ENCODE measurements at places on chromosomes 13 and 19. TPM values are rescaled to one million over a fixed set of nuclear protein-coding genes. Genes with fewer than 3 reads are reported as not detected.
A peak's percentile ranks its signal among the peaks of the same experiment; 100 is the strongest.

The GRK1 gene
- 0.79 TPM for total RNA-seq

The KLK15 gene
- total RNA-seq, result not detected

The TSC22D1 gene
- total RNA-seq, result 118 TPM

The FBXO27 gene
- 19.6 TPM for total RNA-seq

The AMER2 gene
- total RNA-seq, result not detected

GRCh38 chr13:62292714-62293480, 877.2 kb upstream of the PCDH20 start:
- no peak overlapping the region for H3K27ac ChIP-seq
- no peak overlapping the region for H3K4me3 ChIP-seq
- no peaks in the 10 kb centered on the region for H3K4me1 ChIP-seq
- DNase-seq, result no peak
- H3K27me3 ChIP-seq, result no peaks in the 10 kb centered on the region
- no peaks in the 10 kb centered on the region for H3K36me3 ChIP-seq

GRCh38 chr13:97921176-97921816, 32.2 kb upstream of the IPO5 start:
- H3K4me3 ChIP-seq, result no peak overlapping the region
- no peak for DNase-seq
- no peaks in the 10 kb centered on the region for H3K36me3 ChIP-seq
- H3K27me3 ChIP-seq, result no peaks in the 10 kb centered on the region

- peaks cover 18% of the 10 kb centered on the region for H3K4me1 ChIP-seq
- H3K36me3 ChIP-seq, result peaks cover 16% of the 10 kb centered on the region
- H3K27ac ChIP-seq, result peak overlapping the region; percentile 97
Observed at GRCh38 chr13:51453959-51454703, 1.3 kb upstream of the INTS6 start.

- H3K27ac ChIP-seq, result no peak overlapping the region
- no peaks in the 10 kb centered on the region for H3K36me3 ChIP-seq
- peaks cover 25% of the 10 kb centered on the region for H3K4me1 ChIP-seq
- peaks cover 72% of the 10 kb centered on the region for H3K27me3 ChIP-seq
Observed at GRCh38 chr19:46488551-46488950, 7.1 kb downstream of the PNMA8B start.

DNA sequence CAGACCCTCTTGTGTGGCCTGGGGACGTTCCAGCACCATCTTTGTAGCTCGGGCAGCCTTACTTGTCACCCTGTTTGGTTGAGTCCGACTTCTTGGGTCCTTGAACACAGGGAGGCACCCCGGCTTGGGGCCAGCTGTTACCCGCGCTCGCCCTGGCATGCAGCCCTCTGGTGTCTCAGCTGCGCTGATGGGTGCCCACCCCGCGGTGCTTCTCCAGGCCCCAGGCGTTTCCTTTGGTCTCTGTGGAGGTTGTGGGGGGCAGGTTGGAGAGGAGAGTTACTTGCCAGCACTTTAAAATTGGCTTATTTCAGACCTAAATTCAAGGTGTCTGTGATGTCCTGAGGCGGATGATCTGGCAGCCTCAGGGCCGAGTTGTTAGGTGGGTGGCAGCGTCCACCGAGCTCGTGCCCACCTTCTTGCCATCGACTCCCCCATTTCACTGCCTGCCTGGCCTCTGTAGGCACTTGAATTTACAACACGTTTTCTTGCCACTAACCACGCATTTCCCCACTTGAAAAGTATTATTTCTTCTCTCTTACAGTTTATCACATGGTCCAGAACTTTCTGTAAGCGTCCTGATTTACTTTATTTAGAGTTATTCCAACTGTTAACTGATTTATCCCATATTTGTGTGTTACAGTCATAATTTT, 16.9 kb downstream of the UBAC2 start:
- H3K27ac ChIP-seq, result peak overlapping the region; percentile 29
- H3K27me3 ChIP-seq, result no peaks in the 10 kb centered on the region
- H3K4me3 ChIP-seq, result no peak overlapping the region

DNA sequence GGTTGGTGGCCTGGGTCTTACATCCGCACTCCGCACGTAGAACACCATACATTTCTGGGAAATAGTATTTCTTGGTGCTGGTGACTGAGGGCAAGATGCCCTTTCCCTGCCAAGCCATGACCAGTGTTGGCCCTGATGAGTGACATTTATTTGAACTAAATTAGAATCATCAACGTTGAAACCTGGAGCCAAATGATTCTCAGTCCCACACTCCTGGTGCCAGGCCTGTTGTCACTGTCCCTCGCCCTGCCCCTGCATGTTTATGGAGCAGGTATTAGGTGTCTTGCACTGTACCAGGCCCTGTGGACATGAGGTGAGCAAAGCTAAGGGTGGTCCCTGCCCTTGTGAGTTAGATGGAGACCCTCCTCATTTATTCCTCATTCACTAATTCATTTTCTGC, 5.8 kb downstream of the CHST8 start:
- no peak for DNase-seq
- peaks cover 78% of the 10 kb centered on the region for H3K27me3 ChIP-seq
- no peak overlapping the region for H3K4me3 ChIP-seq
- peaks cover 9% of the 10 kb centered on the region for H3K4me1 ChIP-seq
- no peaks in the 10 kb centered on the region for H3K36me3 ChIP-seq

GRCh38 chr13:98834254-98834960, 81.9 kb upstream of the SLC15A1 start:
- H3K4me3 ChIP-seq, result no peak overlapping the region
- H3K27me3 ChIP-seq, result no peaks in the 10 kb centered on the region
- H3K27ac ChIP-seq, result no peak overlapping the region
- H3K4me1 ChIP-seq, result no peaks in the 10 kb centered on the region
- DNase-seq, result no peak

DNA sequence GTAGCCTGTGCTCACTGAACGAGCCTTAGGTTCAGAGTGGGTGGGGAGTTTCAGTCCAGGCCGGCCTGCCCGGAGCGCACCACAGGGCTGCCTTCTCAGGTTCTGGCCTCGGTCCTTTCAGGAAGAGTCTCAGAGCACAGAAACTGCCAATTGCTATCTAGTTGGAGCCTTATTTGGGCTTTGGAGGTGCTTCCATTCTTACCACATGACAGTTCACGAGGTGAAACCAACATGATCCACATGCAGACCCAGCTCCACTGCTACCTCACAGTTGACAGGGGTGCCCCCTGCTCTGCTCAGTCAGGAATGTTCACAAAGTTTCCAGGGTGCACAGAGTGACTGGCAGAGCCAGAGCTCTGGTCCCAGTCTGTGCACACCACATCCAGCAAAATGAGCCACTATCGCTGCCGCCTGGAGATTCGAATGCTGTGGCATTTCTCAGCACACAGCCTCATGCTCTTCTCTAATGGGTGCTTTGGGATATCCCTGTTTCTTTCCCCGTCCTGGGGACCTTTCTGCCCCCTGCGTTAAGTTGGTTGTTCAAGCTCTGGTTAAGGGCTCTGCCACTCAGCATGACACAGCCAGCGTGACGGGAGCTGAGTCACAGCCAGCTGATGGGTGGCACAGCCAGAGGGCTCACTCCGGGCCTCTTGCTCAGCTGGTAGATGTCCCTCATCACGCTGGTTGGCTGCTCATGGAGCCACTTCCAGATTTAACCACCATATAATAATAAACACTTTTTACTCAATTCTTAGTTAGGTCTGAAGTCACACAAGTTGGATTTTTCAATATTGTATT, 7.5 kb upstream of the SACS start:
- H3K4me3 ChIP-seq, result no peak overlapping the region
- H3K27ac ChIP-seq, result no peak overlapping the region
- no peaks in the 10 kb centered on the region for H3K27me3 ChIP-seq
- no peaks in the 10 kb centered on the region for H3K36me3 ChIP-seq
- peak; percentile 26 for DNase-seq
- no peaks in the 10 kb centered on the region for H3K4me1 ChIP-seq

DNA sequence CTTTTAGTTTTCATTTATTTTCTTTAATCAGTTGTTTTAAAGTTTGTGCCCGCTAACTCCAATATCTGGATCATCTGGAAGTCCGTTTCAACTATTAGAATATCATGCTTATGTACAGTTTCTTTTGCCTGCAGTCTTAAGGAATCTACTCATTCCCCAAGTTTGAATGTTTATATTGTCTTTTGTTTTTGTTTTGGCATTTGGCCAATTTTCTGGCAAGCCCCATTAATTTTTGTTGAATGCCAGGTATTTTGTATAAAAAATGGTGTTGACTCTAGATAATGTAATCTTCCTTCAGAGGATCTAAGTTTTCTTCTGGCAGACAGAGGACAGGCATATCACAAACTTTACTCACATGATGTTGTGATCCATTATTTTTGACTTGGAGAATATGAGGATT, 11.1 kb upstream of the ZNF235 start:
- no peaks in the 10 kb centered on the region for H3K4me1 ChIP-seq
- H3K4me3 ChIP-seq, result no peak overlapping the region
- DNase-seq, result no peak
- no peak overlapping the region for H3K27ac ChIP-seq

DNA sequence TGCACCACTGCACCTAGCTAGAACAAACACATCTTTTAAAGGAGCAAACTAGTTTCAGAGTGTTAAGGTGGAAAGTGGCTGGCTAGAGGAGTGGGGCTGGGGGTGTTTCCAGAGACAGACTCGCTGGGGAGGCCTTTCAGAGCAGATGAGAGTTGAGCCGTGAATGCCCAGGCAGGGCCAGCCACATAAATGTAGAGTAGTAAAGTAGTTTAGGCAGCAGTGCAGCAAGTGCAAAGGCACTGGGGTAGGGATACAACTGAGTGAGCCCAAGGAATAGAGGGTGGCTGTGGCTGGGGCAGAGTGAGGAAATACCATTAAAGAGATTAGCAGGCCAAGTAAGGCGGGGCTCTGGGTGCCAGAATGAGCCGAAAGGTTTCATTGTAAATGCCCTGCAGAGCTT, 72.0 kb downstream of the ALOX5AP start:
- no peaks in the 10 kb centered on the region for H3K27me3 ChIP-seq
- no peak overlapping the region for H3K4me3 ChIP-seq
- no peaks in the 10 kb centered on the region for H3K36me3 ChIP-seq
- no peak for DNase-seq

DNA sequence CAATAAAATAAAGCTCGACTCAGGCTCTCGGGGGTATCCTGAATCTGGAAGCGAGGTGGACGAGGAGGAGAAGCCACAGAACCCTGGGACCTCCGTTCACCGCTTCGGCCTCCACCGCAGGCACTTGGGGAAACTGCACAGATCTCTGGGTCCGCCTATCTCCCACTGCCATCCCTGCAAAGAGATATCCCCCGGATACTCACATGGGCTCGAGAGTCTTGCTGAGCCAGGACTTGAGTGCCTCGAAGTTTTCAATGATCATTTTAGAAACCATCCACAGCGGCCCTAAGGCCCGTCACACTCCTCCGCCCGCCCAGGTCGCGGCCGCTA, 589 bp downstream of the RBM26 start:
- peak overlapping the region; percentile 93 for H3K27ac ChIP-seq
- no peak for DNase-seq
- peak overlapping the region; percentile 89 for H3K4me3 ChIP-seq
- no peaks in the 10 kb centered on the region for H3K36me3 ChIP-seq

DNA sequence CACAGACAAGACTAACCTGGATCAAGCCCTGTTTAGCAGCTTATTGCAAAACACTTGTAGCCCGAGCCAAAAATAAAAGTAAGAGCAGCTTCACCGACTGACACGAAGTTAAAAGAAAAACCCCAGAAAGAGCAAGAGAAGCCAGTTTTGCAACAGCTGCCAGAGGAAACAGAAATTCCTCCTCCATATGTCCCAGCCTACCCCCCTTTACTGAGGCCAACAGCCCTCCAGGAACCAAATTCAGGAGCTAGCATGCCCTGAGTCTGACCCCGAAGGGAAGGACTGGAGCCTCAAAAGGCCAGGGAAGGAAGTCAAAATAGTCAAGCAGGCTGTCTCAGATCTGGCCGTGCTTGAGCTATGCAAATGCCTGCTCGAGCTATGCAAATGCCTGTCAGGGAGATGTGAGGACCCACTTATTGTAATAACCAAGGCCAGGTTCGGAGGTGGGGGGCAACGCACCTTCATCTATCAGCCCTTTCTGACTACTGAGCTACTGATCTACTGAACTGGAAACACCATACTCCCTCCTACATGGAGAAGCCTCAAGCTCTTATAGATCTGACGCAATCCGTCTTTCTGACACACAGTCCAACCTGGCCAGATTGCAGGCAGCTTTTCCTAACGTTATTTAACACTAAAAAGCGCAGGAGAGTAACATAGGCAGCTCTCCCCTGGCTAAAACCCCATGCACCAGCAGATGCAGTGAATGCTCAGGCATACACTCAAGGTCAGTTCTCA, 6.7 kb downstream of the SIGLEC11 start:
- no peak for DNase-seq
- H3K27me3 ChIP-seq, result peaks cover 9% of the 10 kb centered on the region
- peaks cover 22% of the 10 kb centered on the region for H3K4me1 ChIP-seq
- H3K4me3 ChIP-seq, result no peak overlapping the region
- H3K27ac ChIP-seq, result no peak overlapping the region
- H3K36me3 ChIP-seq, result no peaks in the 10 kb centered on the region

DNA sequence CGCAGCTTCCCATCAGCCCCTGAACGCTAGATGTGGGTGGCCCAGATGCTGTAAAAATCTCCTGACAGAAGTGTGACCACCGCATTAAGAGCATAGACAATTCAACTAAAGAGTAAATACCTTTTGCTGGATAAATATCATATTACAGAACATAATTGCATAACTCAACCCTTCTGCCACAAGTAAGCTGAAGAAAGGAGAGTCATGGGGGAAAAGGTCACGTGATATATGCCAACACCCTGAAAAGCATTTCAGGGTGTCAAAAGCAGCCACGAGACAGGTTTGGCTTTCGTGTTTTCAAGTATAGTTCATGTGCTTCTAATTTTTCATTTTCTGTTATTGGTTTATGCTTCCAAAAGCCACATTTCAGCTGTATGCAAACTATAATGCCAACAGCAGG, 71.3 kb downstream of the LHFPL6 start:
- peaks cover 76% of the 10 kb centered on the region for H3K4me1 ChIP-seq
- H3K36me3 ChIP-seq, result no peaks in the 10 kb centered on the region
- H3K27me3 ChIP-seq, result no peaks in the 10 kb centered on the region
- H3K4me3 ChIP-seq, result no peak overlapping the region
- H3K27ac ChIP-seq, result no peak overlapping the region

DNA sequence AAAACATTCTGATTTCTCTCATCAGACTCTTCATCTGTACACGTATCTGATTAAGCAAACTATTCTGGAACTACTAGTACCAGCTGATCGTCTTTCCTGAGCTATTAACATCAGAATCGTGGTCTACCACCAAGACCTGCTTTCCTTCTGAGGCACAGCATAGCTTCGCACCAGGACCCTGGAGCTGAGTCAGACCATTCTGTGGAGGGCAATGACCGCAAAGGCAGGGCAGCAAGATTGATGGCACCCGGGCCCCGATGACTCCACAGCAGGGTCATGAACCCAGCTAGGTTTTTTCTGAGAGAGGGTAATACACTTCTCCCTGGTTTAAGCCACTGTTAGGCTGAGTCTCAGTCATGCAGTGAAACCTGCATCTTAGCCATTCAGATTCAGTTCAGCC, 158.7 kb upstream of the GPR12 start:
- no peak overlapping the region for H3K27ac ChIP-seq
- H3K36me3 ChIP-seq, result no peaks in the 10 kb centered on the region
- DNase-seq, result no peak
- H3K4me1 ChIP-seq, result peaks cover 9% of the 10 kb centered on the region
- no peak overlapping the region for H3K4me3 ChIP-seq

Data from heart right ventricle (tissue), 16 donors.